ENCODE measurements at places on chromosomes 3 and 15.

- no peak for DNase-seq
These were observed 120.1 kb upstream of the WNT5A start for GRCh38 chr3:55607175-55607574.

DNA sequence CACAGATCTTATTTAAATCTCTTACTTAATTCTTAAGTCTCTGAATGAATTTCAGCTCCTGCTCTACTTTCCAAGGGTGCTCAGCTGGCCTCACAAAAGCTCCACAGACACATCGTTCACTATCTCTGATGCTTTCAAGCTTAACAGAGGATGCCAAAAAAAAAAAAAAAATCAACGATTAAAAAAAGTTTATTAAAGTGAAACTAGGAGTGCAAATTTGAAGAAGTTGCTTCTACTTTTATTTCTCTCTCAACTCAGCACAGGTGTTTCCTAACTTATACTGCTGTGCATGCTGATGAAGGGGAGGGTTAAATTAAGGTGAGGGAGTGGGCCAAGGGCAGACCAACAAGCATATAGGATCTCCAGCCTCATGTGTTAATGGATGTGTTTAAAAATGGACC lies 157.2 kb downstream of the TIGIT start:
- DNase-seq: no peak

DNA sequence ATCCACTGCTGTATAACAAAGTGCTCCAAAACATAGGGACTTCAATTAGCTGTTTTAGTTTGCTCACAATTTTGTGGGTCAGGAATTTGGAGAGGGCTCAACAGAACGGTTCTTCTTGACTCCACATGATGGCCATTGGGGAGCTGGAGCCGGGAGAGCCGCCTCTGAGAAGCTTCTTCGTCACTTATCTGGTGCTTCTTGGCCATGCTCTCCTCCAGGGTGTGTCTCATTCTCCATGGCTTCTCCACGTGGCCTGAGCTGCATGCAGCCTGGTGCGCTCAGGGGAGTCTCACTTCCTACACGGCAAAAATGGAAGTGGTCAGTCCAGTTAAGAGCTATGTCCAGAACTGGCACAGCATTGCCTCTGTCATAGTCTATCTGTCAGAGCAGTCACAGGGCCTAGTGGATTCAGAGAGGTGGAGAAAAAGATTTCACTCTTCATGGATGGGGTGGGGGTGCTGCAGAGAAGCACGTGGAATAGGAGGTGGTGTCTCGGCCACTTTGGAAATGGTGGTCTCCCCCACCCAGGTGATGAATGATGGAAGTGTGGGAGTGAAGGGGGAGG lies 26.3 kb upstream of the PRR23E start:
- DNase-seq: no peak

DNA sequence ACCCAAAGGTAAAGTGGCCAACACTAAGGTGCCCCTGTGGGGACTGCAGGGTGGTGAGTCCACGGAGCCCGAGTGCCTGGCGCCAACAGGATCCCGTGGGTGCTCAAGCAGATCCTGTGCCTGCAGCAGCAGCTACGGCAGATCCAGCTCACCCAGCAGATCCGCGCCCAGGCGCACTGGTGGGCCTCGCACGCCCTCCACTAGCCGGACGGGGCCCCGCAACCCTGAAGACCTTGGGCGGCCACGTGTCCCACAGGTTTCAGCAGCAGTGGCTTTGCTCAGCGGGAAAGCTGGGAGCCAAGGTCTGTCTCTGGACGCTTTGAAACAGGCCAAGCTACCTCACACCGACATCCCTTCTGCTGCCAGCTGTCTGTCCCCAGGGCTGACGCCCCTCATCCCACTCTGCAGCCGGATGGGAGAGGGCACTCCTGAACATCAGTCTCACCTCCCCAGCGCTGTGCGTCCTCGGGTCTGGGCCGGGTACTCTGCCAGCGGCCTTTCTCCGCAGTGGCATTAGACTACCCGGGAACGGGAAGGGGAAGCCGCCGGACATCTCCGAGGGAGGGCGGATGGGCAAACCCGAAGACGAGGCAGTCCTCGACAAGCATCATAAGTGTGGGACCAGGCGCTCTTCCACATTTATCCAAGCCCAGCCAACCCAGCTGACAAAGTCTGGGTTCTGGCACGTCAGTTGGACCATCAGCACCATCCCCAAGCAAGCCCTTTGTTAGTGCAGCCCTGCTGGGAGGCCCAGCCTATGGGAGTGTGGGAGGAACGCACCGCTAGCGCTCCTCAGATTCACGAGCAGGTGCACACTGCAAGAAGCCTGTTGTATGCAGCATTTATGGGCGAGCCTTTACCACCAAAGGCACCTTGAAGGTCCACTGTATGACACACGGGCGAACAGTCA lies 212.6 kb upstream of the UBE2E2 start:
- DNase-seq: no peak

DNA sequence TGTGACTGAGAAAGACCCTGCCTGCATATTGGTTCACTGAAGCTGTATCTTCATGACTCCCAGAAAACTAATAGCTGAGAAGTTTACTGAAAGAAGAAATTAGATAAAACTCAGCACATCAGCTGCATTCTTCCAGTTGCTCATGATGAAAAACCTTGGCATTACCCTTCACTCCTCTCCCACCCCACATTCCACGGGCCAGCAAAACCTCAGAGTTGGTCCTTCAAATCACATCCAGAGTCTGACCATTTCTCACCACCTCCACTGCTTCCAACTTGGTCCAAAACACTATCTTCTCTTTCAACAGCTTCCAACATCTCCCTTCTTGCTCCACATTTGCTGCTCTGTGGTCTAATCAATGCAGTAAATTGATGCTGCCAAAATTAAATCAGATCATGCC lies 97.1 kb downstream of the CD47 start:
- no peak for DNase-seq

- DNase-seq: no peak
These were observed 76.6 kb upstream of the SNRPN start for GRCh38 chr15:24878153-24878552.

DNA sequence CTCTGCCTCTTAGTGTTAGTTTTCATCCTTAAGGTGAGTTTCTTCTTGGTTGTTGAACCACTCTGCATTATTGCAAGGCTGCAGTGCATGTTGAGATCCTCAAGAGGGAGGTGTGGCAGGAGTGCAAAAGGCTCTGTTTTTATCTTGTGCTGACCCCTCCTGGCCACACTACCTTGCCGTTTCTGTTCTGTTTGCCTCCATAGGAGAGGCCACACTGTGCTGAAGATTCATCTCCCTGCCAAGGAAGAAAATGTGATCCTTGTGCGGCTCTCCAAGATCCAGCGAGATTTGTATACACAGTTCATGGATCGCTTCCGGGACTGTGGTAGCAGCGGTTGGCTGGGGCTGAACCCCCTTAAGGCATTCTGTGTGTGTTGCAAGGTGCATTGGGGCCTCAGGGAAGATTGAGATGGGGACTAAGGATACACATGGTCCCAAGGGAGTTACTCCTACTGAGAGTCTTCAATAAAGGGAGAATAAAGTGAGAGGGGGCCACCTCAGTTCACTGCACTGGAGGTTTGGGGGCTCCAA lies 33.0 kb upstream of the TEX264 start:
- no peak for DNase-seq

GRCh38 chr15:79952329-79952728 lies 18.7 kb downstream of the BCL2A1 start:
- DNase-seq: no peak

GRCh38 chr3:24195504-24196230 lies 250.6 kb downstream of the NR1D2 start:
- DNase-seq: no peak
